T-helper 2 cell treated with Interferon-gamma antibody and Interleukin-4, amounts not matched to agents 5 μg/mL and 100 μg/mL, for 36 hours (primary cell): ENCODE measurements at places on chromosomes 7 and 10.

DNA sequence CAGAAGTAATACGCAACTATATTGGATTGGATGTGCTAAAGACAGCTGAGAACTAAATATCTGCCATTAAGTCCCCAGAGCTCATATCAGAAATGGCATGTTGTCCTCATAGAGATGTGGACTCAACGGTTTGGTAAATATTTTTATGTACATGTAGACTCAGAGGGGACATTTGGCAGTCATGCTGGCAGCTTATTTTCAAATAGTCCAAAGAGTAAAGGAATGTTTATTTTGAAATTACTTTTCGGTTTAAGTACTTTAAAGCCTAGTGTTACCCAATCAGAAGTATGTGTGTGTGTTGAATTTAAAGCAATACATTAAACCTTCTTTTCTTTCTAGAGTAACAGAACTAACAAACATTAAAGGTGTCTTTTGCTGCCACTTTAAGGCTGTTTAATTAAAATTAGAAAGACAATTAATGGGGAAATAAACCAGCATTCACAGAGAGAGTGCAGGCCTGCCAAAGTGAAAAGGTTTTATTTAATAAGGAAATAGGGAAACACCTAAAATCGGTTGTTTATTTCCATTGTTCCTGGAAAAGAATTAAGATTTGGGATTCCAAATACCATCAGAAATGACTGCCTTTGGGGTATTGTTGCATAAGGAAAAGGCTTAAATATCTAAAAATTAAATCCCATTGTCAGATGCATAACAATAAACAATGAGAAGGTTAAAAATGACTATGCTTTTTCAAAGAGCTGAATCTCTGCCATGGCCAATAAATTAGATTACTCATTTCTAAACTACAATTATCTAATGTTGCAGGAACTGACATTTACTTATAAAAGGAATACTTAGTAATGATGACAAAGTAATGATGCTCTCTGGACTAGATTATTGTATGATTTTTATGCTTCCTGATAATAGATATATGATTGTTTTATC lies 113.4 kb upstream of the AHR start:
- DNase-seq: no peak

- DNase-seq: peak; percentile 38
Observed at GRCh38 chr10:114470956-114471905, 66.9 kb upstream of the AFAP1L2 start.

GRCh38 chr7:30754315-30754877 lies 2.5 kb downstream of the INMT start:
- DNase-seq: no peak

- no peak for DNase-seq
Observed at GRCh38 chr10:1872151-1872726, 134.9 kb upstream of the ADARB2 start.

GRCh38 chr10:91643700-91644099 lies 10.8 kb upstream of the PPP1R3C start:
- no peak for DNase-seq

GRCh38 chr10:4391683-4392082 lies 434.3 kb upstream of the AKR1E2 start:
- no peak for DNase-seq

- DNase-seq: no peak
Observed at GRCh38 chr10:68346774-68347173, 14.0 kb upstream of the PBLD start.

DNA sequence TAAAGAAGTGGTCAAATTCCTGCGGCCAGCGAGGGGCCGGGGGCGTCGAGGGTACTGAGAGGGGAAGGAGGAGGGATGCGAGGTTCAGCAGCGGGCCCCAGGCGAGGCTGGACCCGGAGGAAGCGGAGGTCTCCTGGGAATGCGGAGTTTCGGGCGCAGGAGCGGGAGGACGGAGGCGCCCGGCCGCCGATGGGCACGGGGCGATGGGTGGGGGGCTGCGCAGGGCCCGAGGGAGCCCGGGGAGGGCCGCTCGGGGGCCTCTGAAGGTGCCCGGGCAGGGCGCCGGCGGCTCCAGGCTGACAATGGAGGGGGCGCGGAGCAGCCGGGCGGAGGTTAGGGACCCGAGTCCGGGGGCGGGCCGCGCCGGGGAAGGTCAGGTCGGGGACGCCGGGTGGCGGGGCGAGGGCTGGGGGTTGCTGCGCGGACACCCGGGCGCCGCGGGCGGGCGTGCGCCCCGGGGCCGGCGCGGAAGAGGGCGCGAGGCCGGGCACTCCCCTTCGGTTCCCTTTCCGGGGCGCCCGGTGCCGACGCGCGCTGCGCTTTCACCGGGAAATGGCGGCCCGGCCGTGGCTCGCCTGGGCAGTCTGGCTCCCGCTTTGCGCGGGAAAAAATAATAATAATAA lies 683 bp downstream of the MACROH2A2 start:
- peak; percentile 11 for DNase-seq

- no peak for DNase-seq
Observed at GRCh38 chr7:44396931-44397545, 71.6 kb upstream of the CAMK2B start.

DNA sequence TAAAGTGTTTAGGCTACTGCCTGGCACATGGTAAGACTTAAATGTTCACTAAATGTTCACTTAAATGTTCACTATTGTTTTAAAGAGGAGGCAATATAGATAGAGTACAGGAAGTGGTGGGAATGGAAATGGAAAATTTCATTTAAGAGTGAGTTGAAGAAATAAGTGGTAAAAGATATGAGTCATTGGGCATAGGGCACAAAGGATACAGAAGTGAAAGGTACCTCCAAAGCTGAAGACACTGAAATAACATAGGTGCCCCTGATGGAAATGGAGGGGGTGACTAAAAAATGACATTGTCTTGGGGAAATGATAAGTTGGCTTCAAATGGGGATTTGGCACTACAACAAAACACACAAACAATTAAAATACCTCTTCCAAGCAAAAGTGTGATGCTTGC lies 5.2 kb upstream of the FRA10AC1 start:
- no peak for DNase-seq

DNA sequence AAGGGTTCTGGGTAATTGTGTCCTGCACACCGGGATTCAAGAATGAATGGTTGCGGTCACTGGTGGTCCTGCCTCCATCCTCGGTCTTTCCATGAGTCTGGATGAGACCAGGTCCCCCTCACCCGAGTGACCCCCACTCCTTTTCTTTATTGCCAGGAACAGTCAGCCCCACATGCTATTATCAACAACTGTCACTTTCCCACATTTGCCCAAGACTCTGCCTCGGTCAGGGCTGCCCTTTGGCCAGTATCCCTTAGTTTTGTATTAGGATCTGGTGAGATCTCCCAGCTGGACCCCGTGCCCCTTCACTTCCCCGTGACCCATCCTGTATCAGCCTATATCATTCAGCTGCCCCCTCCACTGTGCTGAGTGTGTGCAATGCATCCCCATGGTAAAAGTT lies 288.3 kb downstream of the ADARB2 start:
- no peak for DNase-seq

DNA sequence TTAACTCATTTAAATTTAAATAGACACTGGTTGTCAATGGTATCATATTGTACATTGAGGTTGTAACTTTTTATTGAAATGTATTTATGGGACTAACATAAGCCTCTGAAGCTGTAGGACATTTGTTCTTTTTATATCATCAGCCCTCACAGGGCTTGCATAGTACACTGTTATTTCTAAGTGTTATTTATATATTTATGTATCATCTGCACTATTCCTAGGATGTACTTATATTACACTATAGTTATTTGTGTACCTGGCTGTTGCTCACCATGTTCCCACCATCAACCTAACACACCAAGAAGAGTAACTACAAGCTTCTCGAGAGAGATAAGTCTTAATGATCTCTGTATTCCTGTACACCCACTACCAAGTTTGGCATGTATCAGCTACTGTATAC lies 224.7 kb downstream of the PPP1R3A start:
- DNase-seq: no peak

DNA sequence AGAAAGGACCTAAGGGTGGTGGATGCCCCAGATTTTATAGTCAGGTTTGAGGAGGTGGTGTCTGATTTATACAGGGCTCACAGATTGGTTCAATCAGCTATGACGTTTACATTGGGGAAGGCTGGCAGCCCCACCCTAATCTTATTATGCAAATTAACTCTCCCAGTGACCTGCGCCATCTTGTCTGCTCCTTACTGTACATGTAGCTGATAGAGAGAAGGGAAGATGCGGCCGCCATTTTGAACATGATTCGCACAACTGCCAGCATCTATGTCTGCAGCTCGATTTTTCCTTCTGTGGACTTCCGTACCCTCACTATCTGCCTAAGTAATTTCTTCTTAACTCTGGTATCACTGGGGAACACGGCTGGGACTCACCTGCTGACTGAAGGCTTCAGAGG lies 619.0 kb upstream of the DPP6 start:
- no peak for DNase-seq

DNA sequence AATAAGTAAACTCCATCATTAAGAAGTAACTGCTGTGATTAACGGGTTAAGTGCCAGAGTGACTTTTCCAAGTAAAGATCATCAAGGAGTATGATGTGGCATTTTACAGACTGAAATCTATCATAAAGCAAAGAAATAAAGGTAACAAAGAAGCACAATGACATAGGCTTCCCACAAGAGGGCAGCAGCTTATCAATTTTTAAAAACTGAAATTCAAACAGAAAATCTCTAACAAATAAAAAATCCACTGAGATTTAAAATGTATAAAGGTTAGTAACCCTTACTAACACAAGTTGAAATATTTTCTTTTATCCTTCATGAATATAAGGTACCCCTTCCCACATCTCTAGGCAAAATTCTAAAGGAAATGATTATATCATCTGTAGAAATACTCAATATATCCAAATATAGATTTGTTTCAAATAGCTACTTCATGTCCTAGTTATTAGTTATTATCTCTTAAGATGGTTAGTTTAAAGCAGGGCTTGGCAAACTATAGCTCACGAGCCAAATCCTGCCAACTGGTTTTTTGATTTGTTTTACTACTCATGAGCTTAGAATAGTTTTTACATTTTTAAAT lies 29.2 kb downstream of the FAM3C start:
- DNase-seq: no peak

DNA sequence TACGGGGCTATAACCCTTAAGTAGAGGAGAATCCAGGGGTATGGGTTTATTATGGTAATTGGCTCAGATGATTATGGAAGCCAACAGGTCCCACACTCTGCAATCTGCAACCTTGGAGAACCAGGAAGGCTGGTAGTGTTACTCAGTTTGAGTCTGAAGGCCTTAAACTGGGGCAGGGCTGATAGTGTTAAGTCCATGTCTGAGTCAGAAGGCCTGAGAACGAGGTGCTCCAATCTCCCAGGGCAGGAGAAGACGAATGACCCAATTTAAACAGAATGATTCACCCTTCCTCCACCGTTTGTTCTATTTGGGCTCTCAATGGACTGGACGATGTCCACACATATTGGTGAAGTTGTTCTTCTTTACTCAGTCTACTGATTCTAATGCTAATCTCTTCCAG lies 244.5 kb upstream of the PTER start:
- DNase-seq: no peak

- no peak for DNase-seq
Observed at GRCh38 chr7:15925608-15926007, 239.1 kb upstream of the MEOX2 start.

DNA sequence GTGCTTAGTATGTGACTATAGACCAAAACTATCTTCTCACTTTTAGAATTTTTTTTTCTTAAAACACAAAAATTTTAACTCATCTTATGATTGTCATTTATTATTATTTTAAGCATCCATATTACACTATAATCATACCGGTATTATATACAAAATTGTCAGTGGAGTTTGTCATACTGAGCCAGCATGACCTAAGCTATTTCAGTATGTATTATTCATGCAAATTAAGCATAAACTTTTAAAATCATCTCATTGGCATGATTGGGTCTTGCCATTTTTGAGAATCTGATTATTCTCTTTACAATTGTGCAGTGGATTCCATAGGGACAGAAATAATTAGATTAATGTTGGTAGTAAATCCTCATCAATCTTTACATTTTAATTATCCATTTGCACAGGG lies 46.2 kb upstream of the STMP1 start:
- DNase-seq: no peak

- no peak for DNase-seq
Observed at GRCh38 chr10:31081937-31082840, 50.5 kb upstream of the ZNF438 start.

- no peak for DNase-seq
Observed at GRCh38 chr7:43462836-43463235, 120.1 kb upstream of the STK17A start.

DNA sequence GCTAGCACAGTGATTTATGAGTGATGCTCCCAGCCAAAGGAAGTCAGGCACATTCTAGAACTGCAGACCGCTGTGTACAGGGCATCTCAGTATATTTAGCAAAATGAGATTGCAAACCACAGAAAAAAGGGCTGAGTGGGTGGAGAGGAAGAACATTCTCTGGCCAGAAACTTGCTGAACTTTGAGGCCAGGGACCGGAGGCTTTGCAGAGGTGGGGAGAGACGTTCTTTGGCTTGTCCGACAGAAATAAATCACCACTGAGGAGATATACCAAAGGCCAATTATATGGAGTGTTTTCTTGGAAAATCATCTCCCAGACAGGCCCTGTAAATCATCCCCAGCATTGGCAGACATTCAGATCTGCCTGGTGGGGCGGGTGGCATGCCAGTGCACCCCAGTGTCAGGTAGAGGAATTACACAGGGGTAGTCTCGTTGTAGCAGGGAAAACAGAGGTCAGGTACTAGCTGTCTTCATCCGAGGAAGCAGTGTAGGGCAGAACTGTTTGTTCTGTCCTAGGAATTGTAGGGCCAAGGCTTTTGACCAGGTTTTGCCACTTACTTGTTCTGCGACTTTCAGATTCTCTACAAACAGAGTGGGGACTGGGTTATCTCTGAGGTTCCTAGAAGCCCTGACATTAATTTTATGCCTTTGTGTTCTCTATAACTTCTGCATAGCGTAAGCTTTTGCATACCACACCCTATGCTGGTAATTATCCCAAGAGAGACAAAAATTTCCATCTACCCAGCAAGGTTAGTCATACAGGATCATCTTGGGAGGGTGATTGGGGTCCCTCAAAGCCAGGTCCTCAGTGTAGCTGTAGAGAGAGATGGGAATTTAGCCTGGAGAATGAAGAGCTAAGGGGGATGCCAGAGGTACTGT lies 655.6 kb downstream of the LRMDA start:
- no peak for DNase-seq

- no peak for DNase-seq
Observed at GRCh38 chr7:11592699-11593098, 239.3 kb downstream of the THSD7A start.
